ENCODE measurements at places on chromosomes 5 and 9.

- peak; percentile 69 for DNase-seq
Observed at GRCh38 chr9:136225748-136226679, 19.6 kb downstream of the QSOX2 start.

GRCh38 chr5:75319638-75320037 lies 17.4 kb upstream of the HMGCR start:
- no peak for DNase-seq

DNA sequence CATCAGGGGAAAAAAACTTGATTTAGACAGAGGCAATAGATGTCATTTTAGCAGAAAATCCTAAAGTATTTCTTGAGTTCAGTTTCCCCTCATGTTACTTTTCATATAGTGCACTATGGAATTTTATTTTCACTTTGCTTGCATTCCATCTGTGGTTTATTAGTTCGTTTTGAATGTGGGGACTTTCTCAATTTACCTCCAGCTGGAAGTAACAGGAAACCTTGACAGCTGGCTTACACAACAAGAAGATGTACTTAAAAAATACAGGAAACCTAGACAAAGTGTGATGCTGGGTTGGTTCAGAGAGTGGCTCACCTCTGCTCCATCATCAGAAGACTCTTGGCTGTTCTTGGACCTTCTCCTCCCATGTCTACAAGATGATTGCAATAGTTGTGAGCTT lies 567.0 kb downstream of the CETN3 start:
- no peak for DNase-seq

- DNase-seq, result no peak
Observed at GRCh38 chr5:109823597-109823996, 133.9 kb downstream of the MAN2A1 start.

DNA sequence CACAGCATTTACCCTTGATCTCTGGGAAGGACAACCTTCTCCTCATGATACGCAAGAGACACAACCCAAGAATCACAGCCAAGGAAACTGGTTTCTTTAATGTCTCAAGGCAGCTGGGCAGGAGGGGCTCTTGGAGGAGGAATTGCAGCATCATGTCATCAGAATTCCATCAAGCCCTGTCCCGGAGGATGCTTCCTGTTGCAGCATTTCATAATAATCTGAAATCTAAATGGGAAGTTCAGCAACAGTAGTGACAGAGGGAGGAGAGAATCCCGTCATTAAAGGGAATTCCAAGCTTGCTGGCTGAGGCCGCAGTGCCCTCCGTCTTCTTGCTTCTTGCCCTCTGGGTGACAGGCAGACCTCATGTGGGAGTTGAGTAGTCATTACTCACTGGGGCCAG lies 192.7 kb downstream of the TENT4A start:
- no peak for DNase-seq

All from CD4-positive, alpha-beta T cell treated with Interleukin-4 for 1 hour (primary cell).